ENCODE measurements at places on chromosomes 12 and 14.

GRCh38 chr14:61641914-61642613, 53.2 kb upstream of the HIF1A start:
- no peak for DNase-seq

GRCh38 chr12:133130808-133131128, 341 bp downstream of the ZNF10 start:
- no peak for DNase-seq

DNA sequence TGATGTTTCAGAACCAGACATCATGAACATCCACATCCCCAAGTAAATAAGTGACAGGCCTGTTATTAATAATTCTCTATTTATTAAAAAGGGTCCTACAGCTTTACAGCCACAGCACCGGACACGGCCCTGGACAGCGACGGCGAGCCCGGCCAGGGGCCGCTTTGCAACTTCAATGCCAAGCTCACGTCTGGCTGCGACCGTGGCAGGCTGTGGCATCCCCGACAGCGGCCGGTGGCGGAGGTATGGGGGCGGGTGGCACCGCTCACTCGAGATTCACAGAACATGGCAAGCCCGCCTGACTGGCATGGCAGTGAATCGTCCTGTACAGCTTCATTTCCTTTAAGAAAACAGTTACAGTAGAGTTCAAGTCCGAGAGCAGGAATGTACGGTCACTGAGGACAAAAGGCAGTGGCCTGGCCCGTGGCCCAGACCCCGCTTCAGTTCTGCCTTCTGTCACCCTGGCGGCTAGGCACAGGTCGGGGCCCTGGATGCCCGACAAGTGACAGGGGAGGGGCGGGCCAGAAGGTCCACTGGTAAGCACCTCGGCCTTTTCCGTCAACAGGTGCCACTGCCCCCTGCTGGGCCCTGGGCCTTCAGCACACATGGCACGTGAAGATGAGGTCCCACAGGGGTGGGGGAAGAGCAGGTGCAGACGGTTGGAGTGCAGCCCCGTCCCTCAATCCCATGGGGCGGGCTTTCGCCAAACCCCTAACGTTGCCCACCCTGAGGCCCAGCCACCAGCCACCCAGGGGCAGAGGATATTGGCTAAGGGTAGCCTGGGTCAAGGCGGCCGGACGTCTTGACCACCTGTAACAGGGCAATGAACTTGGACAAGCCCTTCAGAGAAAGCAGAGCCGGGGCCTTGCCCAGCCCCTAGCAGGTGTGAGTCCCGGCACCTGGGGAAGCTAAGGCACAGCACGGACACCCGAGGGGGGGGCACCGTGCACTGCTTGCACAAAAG, 30.3 kb downstream of the HIP1R start:
- DNase-seq: no peak

DNA sequence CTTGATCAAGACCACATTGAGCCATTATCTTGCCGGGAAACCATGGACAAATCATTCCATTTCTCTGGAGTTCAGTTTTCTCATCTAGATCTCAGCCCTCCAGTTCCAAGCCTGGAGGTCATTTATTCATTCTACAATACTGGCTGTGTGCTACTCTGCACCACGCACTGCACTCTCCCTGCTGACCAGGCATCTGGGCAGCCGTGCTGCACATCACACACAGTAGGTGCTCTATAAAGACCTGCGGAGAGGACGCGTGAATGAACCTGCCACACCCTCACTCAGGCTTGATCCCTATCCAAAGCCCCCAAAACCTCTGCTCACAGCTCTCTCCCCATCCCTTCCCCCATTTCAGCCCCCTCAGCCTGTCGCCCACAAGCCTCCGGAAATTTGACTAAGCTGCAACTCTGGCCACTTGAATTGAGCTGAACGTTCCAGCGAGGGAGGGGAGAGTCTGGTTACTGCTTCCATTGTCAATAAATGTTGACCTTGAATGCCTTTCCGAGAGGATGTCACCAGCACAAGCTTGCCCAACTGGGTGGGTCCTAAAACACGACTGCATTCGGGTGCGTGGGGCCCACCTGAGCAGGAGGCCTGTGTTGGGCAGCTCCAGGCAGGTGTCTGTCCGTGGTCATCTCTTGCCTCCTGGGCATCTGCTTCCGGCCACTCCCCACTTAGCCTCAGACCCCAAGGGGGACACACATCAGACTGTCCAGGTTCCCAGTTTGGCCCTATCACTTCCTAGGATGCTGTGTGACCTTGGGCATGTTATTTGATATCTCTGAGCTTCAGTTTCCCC, 17.8 kb downstream of the FAIM2 start:
- no peak for DNase-seq

- DNase-seq: peak; percentile 35
Measured at GRCh38 chr14:24279301-24280186, 8.1 kb upstream of the RABGGTA start.
